ENCODE measurements at places on chromosomes 2 and 18.

GRCh38 chr2:135281379-135281778, 229.3 kb downstream of the RAB3GAP1 start:
- DNase-seq: no peak

DNA sequence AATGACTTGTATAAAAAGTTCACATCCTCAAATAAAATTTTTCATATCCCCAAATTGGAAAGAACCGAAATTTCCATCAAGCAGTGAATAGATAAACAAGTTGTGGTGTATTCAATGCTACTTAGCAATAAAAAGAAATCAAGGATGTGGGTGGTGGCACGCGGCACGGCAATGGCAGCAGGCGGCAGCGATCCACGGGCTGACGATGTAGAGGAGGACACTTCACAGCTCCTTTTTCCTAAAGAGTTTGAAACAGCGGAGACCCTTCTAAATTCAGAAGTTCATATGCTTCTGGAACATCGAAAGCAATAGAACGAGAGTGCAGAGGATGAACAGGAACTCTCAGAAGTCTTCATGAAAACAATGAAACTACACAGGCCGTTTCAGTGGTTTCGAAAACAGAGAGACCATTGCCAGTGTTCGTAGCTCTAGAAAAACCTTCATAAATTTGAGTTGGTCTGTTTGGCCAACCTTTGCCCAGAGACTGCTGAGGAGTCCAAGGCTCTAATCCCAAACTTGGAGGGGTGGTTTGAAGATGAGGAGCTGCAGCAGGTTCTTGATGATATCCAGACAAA, 9.8 kb upstream of the IL36A start:
- DNase-seq: no peak

- DNase-seq: no peak
These were observed 472.2 kb upstream of the LINC00305 start for GRCh38 chr18:64620971-64621560.

DNA sequence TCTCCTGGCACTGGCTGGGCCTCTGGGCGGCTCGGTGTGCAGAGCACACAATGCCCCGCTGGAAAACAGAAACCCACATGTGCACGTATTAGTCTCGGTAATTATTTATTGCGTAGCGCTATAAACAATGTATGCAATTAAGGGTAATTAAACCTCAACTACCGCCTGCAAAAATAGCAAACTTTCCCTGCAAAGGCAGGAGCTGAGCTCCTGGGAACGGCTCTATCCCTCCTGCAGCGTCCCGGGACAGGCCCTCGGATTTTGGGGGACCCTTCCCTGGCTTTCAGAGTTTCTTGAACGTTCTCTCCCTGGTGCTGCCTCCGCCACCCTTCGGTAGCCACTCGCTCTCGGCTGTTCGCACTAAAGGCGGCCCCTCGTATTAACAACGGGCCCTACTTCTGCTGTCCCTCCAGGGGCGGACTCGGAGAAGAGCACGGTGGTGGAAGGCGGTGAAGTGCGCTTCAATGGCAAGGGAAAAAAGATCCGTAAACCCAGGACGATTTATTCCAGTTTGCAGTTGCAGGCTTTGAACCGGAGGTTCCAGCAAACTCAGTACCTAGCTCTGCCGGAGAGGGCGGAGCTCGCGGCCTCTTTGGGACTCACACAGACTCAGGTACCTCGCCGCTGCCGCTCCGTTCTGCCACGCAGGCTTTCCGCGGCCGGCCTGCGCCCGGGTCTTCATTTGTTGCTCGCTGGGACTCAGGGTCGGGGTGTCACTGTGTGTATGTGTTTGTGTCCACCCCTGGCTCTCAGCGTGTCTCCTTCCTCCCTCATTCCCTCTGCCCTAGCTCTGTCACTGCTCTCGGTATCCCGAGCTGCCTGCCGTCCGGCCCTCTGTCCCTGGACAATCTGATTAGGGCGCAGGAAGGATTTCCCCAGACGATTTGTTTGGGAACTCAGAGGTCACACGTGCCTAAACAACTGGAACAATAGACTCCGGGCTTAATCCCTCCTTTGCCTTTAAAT, 1.2 kb downstream of the DLX1 start:
- peak; percentile 57 for DNase-seq

GRCh38 chr2:49053156-49053555, 101.2 kb downstream of the FSHR start:
- no peak for DNase-seq

GRCh38 chr2:727071-727470, 49.9 kb upstream of the TMEM18 start:
- DNase-seq: no peak

GRCh38 chr2:190679813-190680591, 31.1 kb downstream of the NAB1 start:
- peak; percentile 62 for DNase-seq

- no peak for DNase-seq
These were observed 1.5 kb downstream of the UCN start for GRCh38 chr2:27306573-27307286.

GRCh38 chr2:8656160-8656641, 25.7 kb upstream of the ID2 start:
- DNase-seq: no peak

GRCh38 chr2:225764346-225764745, 364.8 kb downstream of the NYAP2 start:
- DNase-seq: no peak

- no peak for DNase-seq
These were observed 19.8 kb downstream of the MYL12B start for GRCh38 chr18:3281456-3282400.
